ENCODE measurements at places on chromosomes 7 and 10. TPM values are rescaled to one million over a fixed set of nuclear protein-coding genes. Genes with fewer than 3 reads are reported as not detected.

- DNase-seq = no peak
Measured at GRCh38 chr7:84510505-84510904, 315.9 kb upstream of the SEMA3A start.

- DNase-seq = no peak
Measured at GRCh38 chr10:3412646-3413045, 240.1 kb upstream of the PITRM1 start.

NPVF gene
- not detected for total RNA-seq

DNA sequence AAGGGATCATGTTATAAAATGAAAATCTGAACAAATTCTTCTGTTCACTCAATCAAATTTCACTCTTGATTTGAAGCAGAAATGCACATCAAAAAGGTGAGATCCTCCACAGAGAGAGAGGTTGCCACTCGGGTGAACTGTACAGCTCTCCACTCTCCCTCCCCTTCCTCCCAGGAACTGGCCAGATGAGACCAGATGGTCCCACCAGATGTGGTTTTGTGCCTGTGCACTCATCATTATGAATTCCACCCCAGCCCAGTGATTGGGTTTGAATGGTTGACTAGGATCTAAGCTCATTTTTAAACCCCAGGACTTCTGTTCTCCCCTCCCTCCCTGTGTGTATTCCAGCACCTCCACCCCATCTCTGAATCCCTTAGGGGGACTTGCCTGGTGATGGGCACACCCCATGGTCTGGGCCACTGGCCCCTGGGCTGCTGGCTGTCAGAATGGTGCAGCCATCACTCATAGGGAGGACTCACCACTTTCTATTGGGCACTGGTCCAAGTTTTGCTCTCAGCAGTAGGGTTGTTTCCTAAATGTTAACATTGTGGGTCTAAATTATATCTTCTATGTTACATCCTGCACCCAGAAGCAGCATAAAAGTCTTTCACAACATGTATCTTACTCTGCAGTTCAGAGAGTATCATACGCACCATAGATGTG, 393.1 kb downstream of the TNS3 start:
- no peak for DNase-seq

DNA sequence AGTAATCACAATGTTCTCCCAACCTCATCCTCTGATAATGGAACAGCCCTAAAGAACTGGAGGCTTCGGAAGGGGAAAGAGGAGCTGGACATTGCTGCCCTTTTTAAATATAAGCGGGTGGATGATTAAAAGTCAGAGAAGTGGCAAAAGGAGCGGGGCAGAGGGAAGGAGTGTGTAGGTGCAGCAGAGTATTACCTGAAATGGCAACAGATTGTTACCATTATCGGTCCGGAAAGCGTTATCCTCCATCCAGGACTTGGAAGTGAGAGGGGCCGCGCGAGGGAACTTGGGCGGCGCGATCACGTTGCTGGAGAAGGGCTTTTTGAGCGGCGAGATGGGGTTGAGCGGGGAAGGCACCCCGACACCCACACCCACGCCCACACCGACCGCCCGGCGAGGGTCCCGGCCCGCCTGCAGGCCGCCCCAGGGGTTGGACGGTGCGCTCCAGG, 51.7 kb downstream of the CPEB3 start:
- DNase-seq = no peak

DNA sequence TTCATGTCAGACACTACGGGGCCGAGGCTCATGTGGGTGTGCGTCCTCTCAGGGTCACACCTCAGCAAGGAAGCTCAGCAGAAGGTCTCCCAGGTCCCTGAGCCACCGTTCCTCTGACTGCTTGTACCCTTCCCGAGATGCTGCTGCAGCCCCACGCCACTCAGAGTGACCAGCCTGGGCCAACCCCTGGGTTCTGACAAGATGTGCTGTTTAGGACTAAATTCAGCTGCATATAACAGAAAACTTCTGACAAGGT, 512.5 kb downstream of the DNAJB6 start:
- no peak for DNase-seq

TFPI2 gene
- 0.74 TPM for total RNA-seq

GRCh38 chr10:129895811-129896135, 68.3 kb downstream of the EBF3 start:
- no peak for DNase-seq

ANAPC16 gene
- total RNA-seq = 76.6 TPM

AGR2 gene
- total RNA-seq = not detected

- DNase-seq = no peak
Measured at GRCh38 chr10:71112138-71112785, 100.1 kb upstream of the UNC5B start.

DNA sequence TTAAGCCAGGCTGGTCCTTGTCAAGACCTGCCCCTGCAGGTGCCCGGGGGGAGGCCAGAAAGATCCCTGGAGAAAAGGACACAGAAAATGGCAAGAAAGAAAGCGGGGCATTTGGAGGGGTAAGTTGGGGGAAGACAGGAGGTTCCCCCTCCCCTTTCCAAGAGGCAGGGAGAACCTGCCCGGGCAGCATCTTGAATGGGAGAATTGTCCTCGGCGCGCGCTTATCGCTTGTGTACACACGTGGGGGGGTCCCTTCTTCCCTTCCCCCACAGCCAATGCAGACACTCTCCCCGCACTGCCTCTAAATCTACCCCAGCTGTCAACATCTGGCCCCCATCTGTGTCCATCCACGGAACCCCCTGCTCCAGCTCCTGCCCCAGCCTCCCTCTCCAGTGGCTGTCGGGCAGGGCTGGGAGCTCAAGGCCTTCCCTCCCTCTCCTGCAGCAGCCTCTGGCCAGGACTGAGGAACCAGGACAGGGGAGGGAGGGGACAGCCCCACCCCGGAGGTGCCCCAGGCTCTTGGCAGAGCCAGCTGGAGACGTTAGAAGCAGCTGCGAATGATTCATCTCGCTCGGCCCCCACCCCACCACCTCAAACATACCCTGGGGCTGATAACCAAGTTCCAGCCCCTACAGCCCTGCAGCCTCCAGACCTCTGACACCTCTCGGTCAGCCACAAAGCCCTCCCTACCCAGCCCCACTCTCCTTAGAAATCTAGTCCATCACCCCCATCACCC, 25.3 kb downstream of the EPHB4 start:
- no peak for DNase-seq

- DNase-seq = no peak
Measured at GRCh38 chr7:128728598-128728997, 10.6 kb upstream of the CALU start.

DNA sequence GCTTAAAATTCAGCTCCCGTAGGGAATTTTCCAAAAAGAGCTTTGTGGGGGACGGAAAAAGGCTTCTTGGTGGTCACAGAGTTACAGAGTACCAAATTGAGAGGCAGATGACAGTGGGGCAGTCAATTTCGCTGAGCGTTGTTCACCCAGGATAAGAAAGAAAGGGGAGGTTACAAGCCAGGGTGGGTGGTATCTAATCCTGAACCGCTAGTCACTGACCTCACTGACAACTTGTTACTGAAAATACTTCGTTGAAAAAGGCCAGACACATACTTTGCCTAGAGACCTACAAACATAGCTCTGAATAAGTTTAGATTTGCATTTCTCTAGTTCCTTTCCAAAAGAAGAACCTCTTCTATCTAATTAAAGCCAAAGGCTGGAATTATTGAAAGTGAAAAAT, at the start of gene CTNNA3:
Gene CTNNA3 (minus strand): TSS at position 167 of the 400 bp plus-strand sequence.
- DNase-seq = no peak

DNA sequence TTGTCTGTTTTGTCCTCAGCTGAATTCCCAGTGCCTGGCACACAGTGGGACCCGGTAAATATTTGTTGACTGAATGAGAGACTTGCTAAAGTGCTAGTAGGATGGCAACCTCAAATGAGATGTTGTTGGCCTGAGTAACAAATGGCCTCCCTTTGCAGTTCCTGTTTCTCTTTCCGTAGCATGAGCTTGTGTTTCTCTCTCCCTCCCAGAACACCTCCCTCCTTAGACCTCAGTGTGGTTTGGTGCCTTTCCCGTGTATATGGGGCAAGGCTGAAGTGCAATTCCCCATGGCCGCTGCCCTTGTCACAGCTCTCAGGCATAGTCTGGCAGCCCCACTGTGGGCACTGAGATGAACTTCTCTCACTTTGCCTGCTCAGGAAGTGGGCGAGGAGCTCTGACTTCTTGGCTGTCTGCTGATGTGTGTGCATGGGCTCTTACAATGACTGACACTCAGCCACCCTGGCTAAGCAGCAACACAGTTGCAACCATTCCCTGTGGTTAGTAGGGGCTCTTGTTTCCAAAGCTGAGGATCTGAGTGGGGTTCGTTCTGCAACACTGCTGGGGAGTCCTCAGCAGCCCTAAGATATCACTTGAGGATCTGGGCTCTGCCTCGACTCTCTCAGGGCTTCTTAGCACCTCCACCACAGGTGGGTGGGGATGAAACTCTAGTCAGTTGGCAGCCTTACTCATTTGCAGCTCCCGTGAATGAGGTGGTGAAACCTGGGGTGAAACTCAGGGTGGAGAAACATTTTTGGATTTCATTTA, 136.1 kb downstream of the ICA1 start:
- DNase-seq = no peak

DNA sequence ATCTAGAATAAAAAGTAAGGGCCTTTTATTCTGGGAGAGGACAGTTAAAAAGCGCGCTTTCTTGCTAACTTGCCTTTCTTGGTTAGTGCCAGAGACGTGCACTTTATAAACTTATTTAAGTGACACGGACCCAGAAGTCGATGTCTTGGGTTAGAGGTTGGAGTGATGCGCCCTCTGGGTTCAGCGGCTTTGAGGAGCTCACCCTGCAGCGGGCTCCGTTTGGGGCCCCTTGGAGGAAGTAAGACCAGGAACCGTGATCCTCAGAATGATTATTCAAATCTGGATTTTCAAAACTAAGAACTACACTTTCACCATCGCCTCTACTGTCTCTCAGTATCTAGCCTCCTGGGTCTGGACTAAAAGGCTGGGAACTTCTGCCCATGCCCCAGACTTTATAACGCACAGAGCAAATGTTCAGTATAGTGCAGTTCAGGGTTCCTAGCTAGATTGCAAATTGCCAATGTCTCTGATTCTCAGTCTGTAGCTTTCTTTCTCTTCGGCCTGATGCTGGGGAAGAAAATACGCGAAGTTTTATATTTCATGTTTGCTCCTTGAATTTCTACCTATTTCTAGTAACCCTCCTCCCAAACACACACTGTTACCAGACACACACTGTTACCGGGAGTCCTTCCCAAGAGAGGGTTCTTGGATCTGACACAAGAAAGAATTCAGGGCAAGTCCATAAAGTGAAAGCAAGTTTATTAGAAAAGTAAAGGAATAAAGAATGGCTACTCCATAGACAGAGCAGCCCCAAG, 18.6 kb upstream of the SMO start:
- no peak for DNase-seq

DNA sequence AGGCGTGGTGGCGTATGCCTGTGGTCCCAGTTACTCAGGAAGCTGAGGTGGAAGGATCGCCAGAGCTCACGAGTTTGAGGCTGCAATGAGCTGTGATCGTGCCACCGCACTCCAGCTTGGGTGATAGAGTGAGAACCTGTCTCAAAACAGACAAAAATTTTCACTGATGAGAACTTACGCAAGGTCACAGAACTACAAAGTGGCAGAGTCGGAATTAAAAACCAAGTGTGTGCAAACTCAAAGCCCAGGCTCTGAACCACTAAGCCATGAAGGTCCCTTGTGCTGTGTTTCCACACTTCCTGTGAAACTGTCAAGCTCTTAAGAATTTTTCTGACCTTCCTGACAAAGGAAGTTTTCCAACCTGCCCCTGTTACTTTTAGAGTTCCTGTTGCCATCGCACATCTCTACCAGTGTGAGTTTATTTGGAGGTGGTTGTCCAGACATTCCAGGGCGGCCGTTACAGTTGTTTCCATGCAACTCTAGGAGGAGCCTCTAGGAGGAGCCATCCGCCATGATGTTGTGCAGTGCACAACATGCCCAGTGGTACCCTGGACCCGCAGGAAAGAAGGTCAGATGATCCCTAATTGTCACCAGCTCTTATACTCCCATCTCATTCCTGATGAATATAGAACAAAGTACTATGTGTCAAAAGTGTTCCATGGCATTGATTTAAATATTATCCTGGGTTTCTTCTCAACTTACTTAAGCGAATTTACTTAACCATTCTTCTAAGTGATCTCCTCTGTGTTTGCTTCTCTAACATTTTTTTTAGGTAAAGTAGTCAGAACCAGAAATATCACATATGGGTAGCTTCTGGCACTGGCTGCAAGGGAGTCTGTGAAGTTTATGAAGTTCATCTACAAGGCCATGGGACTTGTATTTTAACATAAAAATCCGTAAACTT, 49.0 kb upstream of the LYZL1 start:
- DNase-seq = no peak

GRCh38 chr7:45407730-45408408, 166.3 kb upstream of the ADCY1 start:
- no peak for DNase-seq

KDM7A gene
- total RNA-seq = 24.6 TPM

- no peak for DNase-seq
Measured at GRCh38 chr7:23333671-23334246, 34.6 kb downstream of the MALSU1 start.

DNA sequence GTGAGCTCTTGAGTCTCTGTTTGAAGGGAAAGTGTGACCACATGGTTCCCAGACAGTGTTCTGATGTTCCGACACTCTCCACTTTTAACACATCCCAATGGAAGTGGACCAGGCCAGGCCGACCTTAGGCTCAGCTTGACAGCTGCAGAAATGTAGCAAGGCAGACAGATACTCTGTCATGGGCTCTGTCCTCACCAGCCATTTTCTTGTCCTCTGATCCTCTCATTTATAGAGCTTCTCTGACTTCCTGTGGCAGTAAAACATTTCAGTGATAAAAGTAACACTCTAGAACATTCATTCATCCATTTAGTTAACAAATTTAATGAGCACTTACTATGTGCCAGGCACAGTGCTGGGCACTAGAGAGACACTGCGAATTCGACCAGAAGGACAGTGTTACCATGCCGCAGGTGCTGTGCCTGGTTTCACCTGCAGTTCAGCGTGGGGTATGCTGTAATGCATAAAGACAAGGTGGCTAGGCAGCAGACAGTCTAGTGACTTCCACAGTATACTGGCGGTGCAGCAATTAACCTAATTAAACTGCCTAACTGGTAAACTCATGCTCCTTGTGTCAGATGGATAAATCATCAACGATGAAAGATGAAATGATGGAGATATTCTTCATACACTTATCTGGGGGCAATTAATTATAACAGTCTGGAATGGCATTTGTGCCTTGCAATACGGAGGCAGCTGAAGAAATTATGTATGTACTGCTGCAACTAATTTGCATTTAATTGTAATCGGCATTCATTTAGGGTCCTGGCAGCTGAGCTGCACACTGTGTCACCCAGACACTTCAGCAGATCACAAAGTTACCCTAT, 188.1 kb downstream of the NRP1 start:
- DNase-seq = no peak

GRCh38 chr7:117143580-117143979, 179.3 kb downstream of the WNT2 start:
- DNase-seq = no peak

DNA sequence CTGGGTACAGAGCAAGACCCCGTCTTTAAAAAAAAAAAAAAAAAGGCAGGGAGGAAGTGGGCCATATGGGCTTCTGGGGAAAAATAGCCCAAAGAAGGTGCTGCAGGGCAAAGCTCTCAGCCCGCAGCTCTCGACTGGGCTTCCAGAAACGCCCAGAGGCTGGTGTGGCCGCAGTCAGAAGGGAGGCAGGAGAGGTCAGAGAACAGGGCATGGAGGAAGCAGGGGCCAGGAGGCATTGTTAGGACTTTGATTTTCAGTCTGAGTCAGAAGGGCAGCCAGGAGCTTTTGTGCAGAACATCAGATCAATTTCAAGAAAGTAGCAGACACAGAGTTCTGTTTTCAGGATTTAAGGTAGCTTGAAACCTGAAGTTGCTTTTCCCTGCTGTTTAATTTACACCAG, 35.3 kb upstream of the CYTH3 start:
- DNase-seq = no peak

GRCh38 chr10:132229834-132230556, 43.2 kb downstream of the DPYSL4 start:
- DNase-seq = no peak

GRCh38 chr7:16940776-16941175, 59.0 kb upstream of the AGR3 start:
- DNase-seq = no peak

CCDC3 gene
- 12.8 TPM for total RNA-seq
